ENCODE measurements at places on chromosomes 5 and 9. TPM values are rescaled to one million over a fixed set of nuclear protein-coding genes. Genes with fewer than 3 reads are reported as not detected.

- no peak for DNase-seq
Observed at GRCh38 chr9:133727277-133727875, 10.8 kb downstream of the SARDH start.

DNA sequence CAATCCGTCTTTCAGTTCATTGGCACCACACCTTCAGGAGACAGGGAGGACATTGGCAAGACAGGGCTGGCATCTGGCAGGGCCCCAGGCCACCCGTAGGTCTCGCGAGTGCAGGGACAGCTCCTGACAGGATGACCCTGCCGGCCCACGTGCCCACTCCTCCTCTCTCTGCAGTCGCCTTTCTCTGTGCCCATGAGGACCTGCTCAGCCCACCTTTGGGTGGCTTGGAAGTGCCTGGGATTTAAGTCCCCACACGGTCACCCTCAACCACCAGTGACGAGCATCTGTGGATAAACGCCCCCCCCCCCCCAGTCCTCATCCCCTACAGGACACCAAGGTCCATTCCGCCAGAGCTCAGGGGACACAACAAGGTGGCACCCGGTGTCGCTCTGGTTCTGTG is 4.1 kb downstream of the MRPL36 start:
- no peak for DNase-seq

DNA sequence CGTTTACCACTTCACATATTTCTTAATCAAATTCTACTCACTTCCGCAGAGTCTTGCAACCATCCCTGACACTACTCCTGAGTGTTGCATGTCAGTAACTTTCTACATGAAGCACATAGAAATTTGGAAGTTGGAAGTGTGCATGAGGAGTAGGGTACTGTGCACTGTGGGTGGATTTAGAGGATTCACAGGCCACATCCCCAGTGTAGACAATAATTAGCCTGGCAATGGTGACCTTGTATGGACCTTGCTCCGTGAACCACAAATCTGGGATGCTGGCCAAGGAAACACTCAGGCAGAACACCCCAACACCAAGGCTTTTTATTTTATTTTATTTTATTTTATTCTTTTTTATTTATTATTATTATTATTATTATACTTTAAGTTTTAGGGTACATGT is 25.5 kb downstream of the CTSL start:
- no peak for DNase-seq

DNA sequence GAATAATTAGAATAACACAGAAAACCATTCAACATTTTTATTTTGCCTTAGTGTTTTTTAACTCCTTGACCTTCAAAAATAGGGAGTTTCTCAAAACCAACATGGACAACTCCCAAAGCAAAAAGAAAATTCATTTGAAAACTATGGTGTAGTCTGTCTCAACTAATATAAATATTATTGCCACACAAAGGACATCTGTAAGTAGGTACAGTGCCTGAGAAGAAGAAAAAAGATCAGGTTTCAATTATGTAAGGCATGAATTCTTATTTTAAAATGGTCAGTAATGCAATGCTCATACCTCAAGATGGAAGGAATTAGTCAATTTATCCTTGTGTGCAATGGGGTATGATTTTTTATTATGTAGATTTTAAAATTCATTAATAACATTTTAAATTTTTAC is 109.6 kb upstream of the CNTLN start:
- DNase-seq, result no peak

DNA sequence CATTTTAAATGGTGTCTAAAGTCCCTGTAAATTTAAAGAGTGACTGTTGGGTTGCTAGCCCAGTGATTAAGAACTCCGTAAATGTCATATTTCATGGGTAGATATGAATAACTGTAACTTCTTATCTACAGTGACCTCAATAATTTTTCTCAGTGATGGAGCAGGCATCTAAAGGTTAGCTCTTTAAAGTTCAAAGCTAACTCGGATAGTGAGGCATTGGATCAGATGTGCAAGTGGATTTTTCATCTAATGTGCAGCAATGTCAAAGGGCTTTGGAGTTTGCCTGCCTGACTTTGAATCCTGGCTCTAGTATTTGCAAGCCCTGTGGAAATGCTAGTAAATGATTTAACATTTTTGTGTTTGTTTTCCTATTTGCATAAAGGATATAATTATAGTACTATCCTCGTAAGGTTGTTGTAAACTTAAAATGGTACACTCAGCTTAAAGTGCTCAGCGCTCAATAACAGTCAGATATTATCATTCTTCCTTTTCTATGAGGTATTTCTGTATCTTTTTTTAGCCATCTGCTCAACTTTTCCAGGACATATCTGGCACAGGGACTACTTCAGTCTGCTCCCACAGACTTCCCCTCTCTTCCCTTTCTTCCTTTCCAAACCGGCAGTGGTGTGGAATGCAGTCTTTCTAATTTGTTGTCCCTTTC is 163.7 kb upstream of the ELL2 start:
- no peak for DNase-seq

- DNase-seq, result no peak
Observed at GRCh38 chr9:133108794-133109641, 12.0 kb downstream of the RALGDS start.

DNA sequence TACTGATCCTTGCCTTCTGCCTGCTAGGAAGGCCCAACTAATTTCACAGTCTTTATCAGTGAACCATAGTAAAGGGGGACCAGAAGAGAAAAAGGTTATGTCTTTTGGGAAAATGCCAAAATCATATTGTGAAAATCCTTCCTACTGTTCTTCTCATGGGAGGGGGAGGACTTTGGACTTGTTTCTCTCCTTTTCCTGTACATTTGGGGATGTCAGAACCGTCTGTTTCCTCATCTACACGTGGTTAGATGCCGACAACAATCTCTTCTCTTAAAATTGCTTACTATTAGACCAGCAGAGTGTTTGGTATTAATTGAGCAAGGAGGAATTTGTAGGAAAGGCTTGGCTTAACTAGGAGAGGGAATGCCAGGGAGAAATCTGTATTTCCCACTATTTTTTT is 77.2 kb downstream of the TMC1 start:
- DNase-seq, result no peak

DNA sequence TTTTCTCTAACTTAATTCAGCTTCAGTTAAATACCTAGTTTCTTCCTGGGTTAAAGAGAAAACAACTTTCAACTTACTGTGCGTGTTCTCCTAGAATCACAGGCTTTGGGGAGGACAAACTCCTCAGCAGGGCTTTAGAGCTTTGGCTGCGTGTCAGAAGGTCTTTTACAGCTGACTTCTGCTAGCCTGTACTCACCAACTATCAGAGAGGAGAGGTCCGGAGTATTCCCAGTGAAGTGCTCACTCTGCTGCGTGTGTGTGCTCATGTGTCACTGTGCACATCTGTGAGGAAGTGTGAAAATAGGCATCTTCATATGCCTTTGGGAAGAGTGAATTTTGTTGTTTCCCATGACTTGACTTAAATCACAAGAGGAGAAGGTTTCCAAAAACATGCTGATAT is 423.2 kb upstream of the SGCD start:
- DNase-seq, result no peak

ANKRD34B gene
- not detected for total RNA-seq

DNA sequence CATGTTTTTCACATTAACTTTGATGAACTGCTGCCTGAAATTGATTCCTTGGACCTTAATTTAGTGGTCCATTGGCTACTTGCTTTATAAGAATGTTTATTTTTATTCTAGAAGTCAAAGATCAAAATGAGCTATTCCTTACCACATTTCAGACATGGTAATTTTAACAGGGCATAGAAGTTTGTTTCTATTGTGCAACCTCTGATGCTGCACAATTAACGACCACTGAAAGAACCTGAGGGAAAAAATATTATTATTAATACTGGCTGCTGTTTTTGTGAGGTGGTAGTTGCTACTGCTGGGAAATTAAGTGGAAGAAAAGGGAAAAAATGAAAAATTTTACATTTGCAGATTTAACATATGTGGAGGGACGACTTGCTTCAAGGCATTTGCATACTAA is 37.9 kb upstream of the RAB3C start:
- DNase-seq, result no peak

PAX5 gene
- 1.2 TPM for total RNA-seq

GRCh38 chr9:70679845-70680244 is 265.4 kb upstream of the KLF9 start:
- no peak for DNase-seq

PDGFRB gene
- 0.19 TPM for total RNA-seq

CCNO gene
- total RNA-seq, result not detected

GRCh38 chr9:123358181-123358905 is 2.3 kb downstream of the CRB2 start:
- no peak for DNase-seq

- DNase-seq, result no peak
Observed at GRCh38 chr9:129513856-129514496, 106.9 kb downstream of the C9orf50 start.

- no peak for DNase-seq
Observed at GRCh38 chr5:55699041-55699688, 13.0 kb downstream of the SLC38A9 start.

- no peak for DNase-seq
Observed at GRCh38 chr5:77431286-77431685, 60.8 kb downstream of the WDR41 start.

GNPDA1 gene
- total RNA-seq, result 149 TPM

WDR31 gene
- total RNA-seq, result 1.4 TPM

NR4A3 gene
- total RNA-seq, result 24.9 TPM

DNA sequence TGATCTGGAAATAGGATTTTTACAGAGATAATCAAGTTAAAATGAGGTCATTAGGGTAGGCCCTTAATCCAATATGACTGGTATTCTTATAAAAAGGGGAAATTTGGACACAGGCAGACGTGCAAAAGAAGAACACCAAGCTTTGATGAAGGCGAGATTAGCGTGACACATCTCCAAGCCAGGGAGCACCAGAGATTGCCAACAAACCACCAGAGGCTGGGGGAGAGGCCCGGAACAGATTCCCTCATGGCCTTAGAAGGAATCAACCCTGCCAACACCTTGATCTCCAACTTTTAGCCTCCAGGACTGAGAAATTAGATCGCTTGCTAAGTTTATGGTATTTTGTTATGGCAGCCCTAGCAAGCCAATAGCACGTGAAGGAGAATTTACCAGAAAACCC is 10.8 kb upstream of the ARSI start:
- DNase-seq, result no peak

- DNase-seq, result no peak
Observed at GRCh38 chr9:11966786-11967185, 726.4 kb upstream of the TYRP1 start.

PTPDC1 gene
- 4.5 TPM for total RNA-seq

DNA sequence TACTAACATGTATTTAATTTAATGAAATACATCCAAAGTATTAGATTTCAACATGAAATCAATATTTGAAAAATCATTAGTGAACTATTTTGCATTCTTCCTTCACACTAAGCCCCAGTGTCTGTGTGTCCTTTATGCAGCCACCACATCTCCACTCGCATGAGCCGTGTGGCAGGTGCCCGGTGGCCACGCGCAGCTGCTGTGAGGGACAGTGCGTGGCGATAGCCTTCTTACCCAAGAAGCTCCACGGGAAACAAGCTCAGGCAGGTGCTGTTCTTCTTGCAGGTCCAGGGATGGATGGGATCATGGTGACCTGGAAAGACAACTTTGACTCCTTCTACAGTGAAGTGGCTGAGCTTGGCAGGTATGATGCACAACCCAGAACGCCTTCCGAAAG is 79.3 kb upstream of the OTULINL start:
- no peak for DNase-seq
